ENCODE measurements at places on chromosomes 6 and 20.

- peak overlapping the region; percentile 77 for H3K4me3 ChIP-seq
- peaks cover 44% of the 10 kb centered on the region for H3K27me3 ChIP-seq
- no peak overlapping the region for H3K27ac ChIP-seq
- peaks cover 47% of the 10 kb centered on the region for H3K4me1 ChIP-seq
- peaks cover 6% of the 10 kb centered on the region for H3K36me3 ChIP-seq
Observed at GRCh38 chr6:28978133-28978491, 27.0 kb downstream of the ZNF311 start.

DNA sequence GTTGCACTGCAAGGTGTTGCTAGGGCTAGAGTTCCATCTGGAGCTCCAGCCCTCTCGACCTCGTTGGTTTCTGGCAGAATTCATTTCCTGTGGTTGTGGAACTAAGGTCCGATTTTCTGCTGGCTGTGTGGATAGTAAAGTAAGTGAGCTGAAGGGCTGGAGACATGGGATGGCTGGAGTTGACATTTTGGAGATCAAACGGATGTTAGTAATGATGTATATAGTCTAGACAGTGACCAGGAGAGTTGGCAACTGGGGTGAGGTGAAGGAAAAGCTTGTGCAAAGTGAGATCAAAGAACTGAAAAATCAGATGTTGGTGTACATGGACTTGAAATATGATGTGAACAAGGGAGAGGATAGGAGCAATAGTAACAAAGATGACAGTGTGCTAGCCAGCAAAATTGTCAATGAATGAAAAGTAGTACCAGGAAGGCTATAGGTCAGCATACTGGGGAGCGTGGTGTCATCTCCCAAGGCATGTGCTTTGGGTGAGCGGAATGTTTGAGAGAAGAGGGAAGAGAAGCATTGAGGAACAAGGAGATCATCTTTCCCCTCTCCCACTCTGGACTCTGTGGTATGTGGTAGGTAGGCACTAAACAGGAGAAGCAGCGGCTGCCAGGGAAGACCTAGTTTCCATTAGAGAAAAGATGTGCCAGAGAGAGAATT lies 7.8 kb downstream of the QRSL1 start:
- peak overlapping the region; percentile 81 for H3K27ac ChIP-seq
- no peaks in the 10 kb centered on the region for H3K27me3 ChIP-seq
- DNase-seq, result no peak
- peaks cover 33% of the 10 kb centered on the region for H3K36me3 ChIP-seq

DNA sequence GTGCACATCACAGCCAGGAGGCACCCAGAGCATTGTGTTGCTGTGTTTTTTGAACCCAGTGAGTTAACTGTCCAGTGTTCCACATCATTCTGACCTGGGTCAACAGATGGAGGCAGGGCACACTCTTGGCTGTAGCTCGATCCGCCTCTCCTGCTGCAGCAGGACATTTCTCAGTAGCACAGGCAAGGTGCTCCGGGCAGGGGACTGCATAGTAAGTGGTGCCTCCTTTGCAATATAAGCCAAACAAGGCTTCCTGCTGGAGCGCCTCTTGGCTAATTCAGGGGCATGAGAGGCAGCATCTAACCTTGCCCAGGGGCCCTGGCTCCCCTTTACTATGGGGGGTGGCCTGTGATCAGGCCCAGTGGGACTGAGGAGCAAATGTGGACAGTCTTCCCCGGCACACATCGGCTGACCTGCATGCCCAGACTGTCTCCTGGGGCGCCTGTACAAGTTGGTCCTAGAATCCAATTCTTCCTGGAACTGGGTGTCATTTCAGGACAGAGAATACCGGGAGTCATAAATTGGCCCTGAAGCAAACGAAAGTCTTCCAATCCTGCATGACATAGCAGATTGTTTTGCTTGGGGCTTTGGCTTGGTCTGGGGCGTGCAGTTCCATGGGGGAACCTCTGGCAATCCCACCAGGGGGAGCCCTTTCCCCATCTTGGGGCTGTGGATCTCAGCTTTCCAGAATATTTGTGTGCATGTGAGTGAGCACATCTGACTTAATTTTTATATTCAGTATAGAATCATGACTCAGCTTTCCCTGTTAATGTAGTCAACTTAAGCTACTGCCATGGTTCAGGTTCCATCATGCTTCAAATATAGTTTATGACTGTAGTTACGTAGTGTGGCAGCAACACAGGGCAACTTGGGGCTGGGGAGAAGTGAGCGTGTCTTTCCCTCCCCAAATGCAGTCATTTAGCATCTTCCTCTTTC lies 56.0 kb upstream of the DDR1 start:
- no peak overlapping the region for H3K4me3 ChIP-seq
- H3K36me3 ChIP-seq, result no peaks in the 10 kb centered on the region
- H3K27me3 ChIP-seq, result peaks cover 3% of the 10 kb centered on the region
- H3K4me1 ChIP-seq, result peaks cover 14% of the 10 kb centered on the region
- no peak overlapping the region for H3K27ac ChIP-seq

DNA sequence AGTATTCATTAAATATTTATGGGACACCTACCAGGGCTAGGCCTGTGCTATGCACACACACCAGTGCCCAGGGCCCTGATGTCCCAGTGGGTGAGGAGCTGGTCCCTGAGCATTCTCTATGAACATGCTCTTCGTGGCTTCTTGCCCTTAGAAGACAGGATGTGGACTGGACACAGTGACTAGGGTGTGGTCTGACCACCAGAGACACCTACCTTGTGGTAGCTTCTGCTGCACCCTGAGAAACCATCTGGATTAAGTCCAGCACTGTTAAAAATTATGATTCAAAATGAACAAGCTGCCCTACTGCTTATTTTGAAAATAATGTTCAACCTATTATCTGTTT lies 112.9 kb upstream of the RPS6KA2 start:
- no peak overlapping the region for H3K4me3 ChIP-seq
- H3K27me3 ChIP-seq, result no peaks in the 10 kb centered on the region
- H3K27ac ChIP-seq, result no peak overlapping the region
- H3K36me3 ChIP-seq, result no peaks in the 10 kb centered on the region
- no peaks in the 10 kb centered on the region for H3K4me1 ChIP-seq

GRCh38 chr6:33984466-33985312 lies 161.2 kb downstream of the GRM4 start:
- DNase-seq, result no peak
- no peaks in the 10 kb centered on the region for H3K36me3 ChIP-seq
- H3K27me3 ChIP-seq, result peaks cover 16% of the 10 kb centered on the region

DNA sequence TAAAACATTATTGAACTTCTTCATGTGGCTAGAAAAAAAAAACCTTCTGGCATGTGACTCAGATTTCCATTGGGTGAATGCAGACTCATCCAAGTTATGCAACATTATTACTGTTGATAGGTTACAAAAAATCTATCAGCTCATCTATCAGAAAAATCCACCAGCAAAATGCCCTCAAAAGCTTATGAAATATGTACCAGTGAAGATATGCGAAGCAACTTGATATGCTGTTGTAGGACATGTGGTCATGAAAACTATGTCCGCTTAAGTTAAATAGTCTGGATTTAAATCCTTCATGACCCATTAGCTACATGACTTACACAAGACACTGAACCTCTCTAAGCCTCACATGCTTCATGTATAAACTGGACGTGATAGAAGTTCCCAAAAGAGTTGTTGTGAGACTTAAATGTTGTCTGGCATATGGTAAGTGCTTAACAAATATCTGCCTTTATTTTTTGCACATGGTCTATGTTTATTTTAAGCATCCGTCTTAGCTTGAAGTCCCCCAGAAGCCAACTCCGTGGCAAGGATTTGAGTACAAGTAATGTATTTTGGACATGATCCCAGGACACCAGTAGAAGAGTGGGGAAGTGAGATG lies 12.5 kb upstream of the BFSP1 start:
- H3K36me3 ChIP-seq, result no peaks in the 10 kb centered on the region
- H3K4me1 ChIP-seq, result peaks cover 2% of the 10 kb centered on the region
- peaks cover 39% of the 10 kb centered on the region for H3K27me3 ChIP-seq
- H3K27ac ChIP-seq, result no peak overlapping the region

DNA sequence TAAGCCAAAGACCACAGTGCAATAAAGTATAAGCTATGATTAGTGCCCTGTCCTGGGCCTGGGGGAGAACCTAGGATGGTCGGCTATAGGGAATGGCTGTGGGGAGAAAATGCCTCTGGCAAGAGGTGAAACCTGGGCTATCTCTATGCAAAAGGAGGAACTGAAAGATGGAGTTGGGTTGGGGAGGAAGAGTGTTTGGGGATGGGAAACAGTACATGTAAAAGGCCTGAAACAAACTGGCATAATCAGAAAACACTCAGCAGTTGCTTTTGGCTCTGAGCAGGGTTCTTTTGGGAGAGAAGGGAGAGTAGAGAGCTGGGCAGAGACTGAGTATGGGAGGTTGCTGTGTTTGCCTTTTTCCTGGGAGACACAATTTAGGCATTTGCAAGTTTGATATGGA lies 31.9 kb upstream of the FUCA2 start:
- no peak overlapping the region for H3K27ac ChIP-seq
- DNase-seq, result no peak
- no peaks in the 10 kb centered on the region for H3K36me3 ChIP-seq

DNA sequence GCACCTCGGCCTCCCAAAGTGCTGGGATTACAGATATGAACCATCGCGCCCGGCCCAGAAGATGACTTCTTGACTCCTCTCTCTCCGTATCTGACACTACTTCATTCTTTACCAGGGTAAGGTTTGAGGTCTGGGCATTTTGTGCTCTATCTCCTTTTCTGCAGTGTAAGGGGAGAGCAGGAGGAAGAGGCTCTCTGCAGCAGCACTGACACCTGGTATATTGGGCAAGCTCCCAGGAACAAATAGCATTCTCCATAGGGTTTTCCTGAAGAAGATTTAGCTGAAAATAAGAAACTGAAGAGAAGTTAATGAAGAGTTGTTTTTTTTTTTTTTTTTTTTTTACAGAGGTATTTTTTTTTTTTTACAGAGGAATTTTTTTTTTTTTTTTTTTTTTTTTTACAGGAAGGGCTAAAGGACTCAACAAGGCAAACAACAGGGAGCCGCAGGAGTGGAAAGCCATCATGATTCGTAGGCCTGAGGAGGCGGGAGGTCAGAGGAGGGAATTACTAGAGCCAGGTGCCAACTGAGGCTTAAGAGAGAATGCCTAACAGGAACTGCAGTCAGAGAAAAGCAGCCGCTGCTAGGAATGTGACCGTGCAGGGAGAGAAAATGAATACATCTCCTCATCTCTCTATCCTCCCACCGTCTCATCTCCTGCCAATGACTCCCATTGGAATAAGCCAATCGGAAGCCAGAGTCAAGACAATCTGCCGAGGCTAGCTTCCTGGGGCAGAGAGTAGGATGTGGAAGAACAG lies 34.7 kb upstream of the ADGRF4 start:
- H3K27me3 ChIP-seq, result peaks cover 23% of the 10 kb centered on the region
- no peak overlapping the region for H3K27ac ChIP-seq
- H3K36me3 ChIP-seq, result no peaks in the 10 kb centered on the region
- no peaks in the 10 kb centered on the region for H3K4me1 ChIP-seq
- DNase-seq, result no peak

All from stimulated activated naive B cell treated with anti-CD40 and anti-IgM and Interleukin-4, amounts not matched to agents 10 μg/mL and 1 μg/mL and 100 μg/mL, for 72 hours (primary cell).